Stimulated activated CD4-positive, alpha-beta T cell treated with anti-CD3 and anti-CD28 coated beads, Interleukin-1b, Interleukin-23, amount 100 ng/mL, for 48 hours (primary cell): ENCODE measurements at places on chromosomes 2 and 18.

DNA sequence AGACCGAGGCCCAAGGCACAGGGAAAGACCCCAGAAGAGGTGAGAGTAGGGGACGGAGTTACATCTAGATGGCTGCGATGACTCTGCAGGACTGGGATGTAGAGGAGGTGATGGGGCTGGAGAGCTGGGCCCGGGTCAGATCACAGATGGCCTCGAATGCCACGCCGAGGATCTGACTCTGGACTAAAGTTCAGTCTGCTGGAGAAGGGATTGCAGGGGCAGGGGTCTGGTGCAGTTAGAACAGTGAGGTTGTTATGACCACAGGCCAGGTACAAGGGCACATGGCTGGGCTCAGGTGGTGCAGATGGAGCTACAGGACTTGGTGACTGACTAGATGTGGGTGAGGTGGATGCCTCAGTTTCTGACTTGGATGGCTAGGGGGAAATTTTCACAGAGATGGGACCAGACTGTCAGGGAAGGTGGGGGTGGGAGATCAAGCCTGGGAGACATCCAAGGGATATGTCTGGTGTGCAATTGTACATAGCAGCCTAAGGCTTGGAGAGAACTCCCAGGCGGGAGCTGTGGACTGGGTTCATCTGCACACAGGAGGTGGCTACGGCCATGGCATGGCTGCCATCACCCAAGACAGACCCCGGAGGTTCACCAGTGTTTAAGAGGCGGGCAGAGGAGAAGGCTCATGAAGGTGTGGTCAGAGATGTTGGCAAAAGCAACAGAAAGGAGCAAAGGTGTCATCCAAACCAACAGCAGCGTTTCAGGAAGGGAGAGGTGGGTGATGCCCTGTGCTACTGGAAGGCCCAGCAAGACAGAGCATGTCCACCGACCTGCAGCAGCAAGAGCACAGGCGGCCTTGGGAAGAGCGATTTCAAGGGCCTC, 66.9 kb downstream of the CIB4 start:
- DNase-seq = no peak

- no peak for DNase-seq
These were observed 1.4 kb downstream of the UGT1A5 start for GRCh38 chr2:233714121-233714520.

DNA sequence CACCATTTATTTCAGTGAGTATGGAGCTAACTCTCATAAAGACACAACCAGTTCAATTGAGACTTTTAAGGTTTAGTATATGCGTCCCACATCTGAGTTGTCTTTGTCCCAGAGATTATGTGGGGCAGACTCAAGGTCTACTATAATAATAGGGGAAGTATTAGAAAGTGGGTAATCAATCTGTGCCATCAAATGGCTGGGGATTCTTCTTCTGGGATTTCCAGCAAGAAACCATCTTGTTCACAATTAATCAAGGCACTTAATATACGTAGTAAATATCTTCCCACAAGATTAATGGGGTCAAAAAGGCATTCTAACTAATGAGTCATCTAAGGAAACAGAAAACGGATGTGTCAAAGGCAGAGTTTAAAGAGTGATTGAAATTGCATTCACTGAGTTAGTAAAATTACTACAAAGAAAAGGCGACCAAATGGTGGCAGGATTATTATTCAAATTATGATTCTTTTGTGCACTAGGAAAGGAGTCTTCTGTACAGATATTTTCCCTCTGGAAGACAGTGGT, 179.8 kb upstream of the REG3G start:
- no peak for DNase-seq

- DNase-seq = no peak
These were observed 144.2 kb downstream of the ALK start for GRCh38 chr2:29777161-29777560.

- DNase-seq = no peak
These were observed 319.1 kb upstream of the MEX3C start for GRCh38 chr18:51516478-51517038.

GRCh38 chr2:143157001-143157400, 27.8 kb downstream of the ARHGAP15 start:
- DNase-seq = no peak

GRCh38 chr18:39845631-39846030, 2109.4 kb upstream of the PIK3C3 start:
- DNase-seq = no peak

GRCh38 chr2:185947722-185948121, 209.1 kb downstream of the FSIP2 start:
- no peak for DNase-seq

DNA sequence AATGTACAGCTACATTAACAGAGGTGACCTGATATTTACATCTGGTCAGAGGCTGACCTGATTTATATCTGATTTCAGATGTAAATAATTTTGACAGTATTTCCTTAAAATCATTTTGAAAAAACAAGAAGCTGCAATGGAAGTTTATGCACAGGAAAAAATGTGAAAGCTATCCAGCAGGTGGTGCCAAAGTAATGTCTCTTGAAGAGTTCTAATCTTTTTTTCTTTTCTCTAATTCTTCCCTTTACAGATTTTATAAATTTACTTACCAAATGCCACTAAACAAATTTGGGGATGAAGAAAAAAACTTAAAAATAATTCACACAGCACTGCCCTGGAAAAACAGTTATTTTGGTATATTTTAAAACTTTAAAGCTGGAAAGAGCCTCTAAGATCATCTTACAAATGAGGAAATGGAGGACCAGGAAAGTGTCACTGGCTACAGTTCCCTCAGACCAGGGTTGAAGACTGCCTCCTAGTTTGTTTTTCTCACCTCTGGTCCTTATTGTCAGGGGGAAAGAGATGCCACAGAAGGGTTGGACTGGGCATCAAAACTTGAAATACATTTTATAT, 16.4 kb upstream of the FBLN7 start:
- DNase-seq = no peak

DNA sequence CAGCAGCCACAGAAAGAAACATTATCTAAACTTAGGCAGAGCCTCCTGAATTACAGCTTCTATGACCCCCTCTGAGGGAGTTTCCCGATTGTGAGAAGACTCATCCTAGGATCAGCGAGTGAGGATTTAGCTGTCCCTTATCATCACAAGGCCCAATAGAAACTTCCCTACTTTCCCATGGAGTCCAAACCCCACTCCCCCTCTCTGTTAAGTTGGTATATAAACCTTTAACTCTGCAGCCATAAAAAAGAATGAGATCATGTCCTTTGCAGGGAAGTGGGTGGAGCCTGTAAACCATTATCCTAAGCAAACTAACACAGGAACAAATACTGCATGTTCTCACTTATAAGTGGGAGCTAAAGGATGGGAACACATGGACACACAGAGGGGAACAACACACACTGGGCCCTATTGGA, 78.8 kb downstream of the MYL12B start:
- no peak for DNase-seq

- no peak for DNase-seq
These were observed 66.2 kb downstream of the HS6ST1 start for GRCh38 chr2:128252501-128252900.

DNA sequence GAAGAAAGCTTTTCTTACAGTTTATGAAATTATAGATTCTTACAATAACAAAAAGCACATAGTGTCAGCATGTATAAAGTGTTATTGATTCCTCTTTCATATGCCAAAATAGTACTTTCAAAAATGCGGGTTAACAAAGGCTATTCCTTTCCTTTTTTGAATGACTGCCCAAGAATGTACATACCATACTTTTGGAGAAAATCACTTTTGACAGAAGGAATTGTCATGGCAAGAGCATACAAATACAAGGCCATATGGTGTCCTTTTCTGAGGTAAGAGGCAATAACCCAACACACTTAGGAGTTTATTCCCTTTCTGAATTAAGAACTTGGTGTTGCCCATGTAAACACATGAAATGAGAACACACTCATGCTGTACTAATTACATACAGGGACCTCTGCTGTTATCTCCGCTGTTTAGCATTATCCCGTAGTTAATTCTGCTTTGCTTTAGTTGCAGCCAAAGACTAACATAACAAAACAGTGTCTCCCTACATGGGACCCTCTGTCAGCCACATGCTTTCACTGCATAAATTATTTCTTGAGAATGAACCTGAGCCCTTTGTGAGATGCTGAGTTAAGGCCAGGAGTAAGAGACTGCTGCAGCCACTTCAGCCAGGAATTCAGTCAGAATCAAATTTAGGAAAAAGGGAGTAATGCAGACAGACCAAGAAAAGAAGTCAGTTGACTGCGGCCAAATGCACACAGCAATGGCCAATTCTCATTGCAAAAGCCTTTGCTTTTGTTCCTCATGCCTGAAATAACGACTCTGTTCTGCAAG, 67.0 kb downstream of the CDH2 start:
- no peak for DNase-seq

DNA sequence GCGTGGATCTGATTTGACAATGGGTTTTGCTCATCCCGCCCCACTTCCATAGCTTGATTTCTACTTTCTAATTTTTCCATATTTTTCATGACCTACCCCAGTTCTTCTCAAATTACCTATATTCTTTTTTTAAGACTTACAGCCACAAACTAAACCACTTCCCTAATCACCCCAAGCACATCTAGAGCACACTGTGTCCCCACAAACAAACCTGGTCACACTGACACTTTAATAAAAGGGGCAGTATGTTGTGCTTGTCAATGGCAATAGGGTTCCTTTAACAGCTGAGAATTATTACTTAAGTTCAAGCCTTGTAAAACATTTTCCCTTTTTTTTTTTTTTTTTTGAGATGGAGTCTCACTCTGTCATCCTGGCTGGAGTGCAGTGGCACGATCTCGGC, 47.1 kb downstream of the MREG start:
- no peak for DNase-seq

DNA sequence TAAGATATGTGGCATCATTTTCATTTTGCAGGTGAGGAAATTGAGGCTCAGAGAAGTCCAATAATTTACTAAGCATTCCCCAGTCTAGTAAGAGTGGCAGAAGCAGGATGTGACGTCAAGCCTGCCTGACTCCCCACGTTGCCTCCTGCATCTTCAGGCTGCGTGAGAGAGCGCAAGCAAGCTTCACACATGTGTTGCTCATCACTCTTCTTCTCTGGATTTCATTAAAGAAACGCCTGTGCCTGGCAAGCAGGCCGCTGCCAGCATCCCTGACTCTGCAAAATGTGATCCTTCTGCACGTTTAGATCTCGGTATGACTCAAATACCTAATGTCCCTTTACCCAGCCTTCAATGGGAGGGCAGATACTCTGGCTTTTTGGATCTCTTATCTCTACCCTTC, 96.8 kb downstream of the PRKCE start:
- DNase-seq = no peak

DNA sequence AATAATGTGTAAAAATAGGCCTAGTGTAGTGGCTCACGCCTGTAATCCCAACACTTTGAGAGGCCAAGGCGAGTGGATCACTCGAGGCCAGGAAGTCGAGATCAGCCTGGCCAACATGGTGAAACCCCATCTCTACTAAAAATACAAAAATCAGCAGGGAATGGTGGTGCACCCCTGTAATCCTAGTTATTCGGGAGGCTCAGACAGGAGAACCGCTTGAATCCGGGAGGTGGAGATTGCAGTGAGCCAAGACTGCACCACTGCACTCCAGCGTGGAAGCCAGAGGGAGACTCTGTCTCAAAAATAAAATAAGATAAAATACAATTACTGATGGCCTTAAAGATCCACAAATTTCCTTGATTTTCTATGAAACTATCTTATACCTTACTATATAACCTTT, 3.8 kb downstream of the ATF2 start:
- DNase-seq = no peak

- no peak for DNase-seq
These were observed 279.0 kb downstream of the KIAA1328 start for GRCh38 chr18:37107748-37108522.

DNA sequence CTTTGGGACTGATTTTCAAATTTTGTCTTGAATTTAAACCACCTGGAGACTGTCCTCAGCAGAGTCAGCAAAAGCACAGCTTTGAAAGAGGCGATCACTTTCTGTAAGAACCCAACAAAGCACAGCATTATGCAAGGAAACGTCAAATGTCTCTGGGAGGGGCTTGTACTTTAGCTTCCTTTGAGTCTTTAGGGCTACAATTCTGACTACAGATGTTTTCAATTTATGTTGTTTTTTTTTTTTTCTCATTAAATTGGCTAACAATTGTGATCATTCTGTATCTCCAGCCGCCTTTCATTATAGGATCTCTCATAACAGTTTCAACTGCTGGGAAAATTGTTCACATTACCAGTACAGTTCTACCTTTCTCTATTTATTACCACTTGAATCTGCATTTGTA, 48.3 kb downstream of the COL3A1 start:
- DNase-seq = no peak

DNA sequence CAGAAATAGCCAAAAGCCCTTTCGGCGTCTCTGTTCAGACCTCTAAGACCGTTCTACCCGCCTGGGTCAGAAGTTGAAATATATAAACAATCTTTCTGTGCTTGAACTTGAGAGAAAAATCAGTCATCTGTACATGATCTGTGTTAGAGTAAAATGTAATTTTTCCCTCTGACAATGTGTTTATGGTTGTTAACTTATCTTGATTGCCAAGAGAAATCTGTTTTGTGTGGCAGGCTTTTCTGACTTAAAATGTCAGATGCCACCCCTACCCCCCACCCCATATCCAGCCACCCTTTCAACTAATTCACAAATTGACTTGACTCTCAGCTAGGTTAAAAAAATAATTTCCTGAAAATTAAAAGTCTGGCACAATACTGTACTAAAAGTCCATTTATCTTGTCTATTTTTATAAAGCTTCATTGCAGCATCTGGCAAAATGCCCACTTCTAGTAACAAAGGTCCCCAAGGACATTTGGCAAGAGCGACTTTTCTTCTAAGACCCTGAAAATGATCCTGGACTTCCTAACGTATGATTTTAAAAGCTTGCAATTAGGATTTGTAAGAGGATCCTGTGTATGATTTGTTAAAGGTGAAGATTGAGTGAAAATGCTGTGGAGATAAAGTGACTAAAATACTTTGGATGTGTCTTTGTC, 304.2 kb downstream of the EPHA4 start:
- DNase-seq = no peak

- no peak for DNase-seq
These were observed 13.7 kb upstream of the FAHD2A start for GRCh38 chr2:95388856-95389244.

DNA sequence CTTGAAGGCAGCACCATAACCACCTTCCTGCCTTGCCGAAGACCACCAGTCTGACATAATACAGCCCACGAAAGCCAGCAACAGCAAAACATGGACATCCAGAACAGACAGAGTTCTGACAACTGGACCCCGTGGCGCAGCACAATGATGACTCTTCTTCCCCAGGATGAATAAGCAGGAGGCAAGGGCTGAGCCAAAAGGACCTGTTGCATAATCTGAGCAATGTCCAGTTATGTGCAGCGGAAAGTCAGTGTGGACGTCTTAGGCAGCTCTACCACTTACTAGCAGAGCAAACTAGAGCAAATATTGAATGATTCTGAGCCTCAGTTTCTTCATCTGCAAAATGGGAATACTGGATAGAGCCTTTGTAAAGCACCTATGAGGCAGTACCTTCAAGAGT, 225.1 kb downstream of the ZBTB7C start:
- no peak for DNase-seq

- DNase-seq = no peak
These were observed 243.5 kb downstream of the CDH7 start for GRCh38 chr18:65994302-65994701.

DNA sequence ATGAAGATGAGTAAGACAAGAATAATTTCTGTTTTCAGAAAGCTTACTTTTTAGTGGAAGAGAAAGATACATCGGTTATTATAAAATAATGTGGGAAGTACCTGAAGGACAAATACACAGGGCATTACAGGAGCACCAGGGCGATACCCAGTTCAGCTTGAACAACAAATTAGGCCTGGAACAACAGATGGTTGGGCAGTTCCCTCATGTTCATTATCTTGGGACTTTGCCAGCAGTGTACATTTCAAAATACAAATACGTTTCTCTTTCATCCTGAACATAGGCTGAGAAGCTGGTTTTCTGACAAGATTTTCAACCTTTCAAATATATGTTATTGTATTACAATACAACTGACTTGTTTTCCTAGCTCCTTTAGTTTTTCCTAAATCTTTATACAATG, 79.6 kb downstream of the TGIF1 start:
- DNase-seq = no peak
